ENCODE measurements at places on chromosomes 7 and 10.

- no peak for DNase-seq
Measured at GRCh38 chr10:95297402-95297801, 6.6 kb upstream of the PDLIM1 start.

- DNase-seq = no peak
Measured at GRCh38 chr7:76394957-76395356, 14.5 kb downstream of the SSC4D start.

- DNase-seq = no peak
Measured at GRCh38 chr7:110779339-110779738, 311.6 kb upstream of the LRRN3 start.

GRCh38 chr10:122464586-122464985 lies 3.2 kb downstream of the HTRA1 start:
- DNase-seq = no peak

DNA sequence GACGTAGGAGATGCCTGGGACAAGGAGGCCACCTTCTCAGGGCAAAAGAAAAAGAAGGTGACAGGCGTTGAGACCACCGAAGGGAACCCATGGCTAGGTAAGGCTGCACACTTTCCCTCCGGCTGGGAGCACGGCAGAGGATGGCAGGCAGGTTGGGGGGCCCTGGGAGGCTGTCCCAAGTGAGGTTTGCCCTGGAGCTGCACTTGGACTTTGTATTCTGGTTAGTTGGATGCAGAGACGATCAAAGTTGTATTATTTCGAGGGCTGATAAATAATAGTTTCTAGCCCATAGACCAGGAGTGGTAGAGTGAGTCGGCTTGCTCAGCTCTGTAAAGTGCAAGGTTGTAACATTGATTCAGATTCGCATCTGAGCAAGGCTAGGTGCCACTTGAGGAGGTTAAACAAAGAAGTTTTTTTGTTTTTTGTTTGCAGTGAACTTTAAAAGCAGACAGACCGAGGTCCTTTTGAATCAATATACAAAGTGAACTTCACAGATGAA lies 608 bp downstream of the ENTPD7 start:
- no peak for DNase-seq

DNA sequence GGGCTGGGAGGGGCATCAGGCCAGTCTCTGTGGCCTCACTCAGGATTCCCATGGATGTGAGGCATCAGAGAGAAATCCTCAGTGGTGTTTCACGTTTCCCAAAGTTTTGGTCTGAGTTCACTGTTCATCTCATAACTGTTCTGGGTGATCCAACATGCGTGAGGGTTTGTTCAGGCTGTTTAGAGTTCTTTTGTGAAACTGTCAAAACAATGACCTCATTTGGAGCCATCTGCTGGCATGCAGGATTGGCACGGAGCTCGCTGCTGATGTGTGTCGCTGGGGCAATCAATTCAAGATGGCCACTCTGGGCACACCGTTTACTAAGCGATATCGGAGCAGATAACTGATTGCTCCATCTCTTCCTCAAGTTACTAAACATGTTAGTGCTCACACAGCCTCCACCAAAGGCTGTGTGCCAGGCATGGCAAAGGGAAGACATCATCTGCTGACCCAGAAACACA lies 365.6 kb downstream of the WDR11 start:
- DNase-seq = no peak

DNA sequence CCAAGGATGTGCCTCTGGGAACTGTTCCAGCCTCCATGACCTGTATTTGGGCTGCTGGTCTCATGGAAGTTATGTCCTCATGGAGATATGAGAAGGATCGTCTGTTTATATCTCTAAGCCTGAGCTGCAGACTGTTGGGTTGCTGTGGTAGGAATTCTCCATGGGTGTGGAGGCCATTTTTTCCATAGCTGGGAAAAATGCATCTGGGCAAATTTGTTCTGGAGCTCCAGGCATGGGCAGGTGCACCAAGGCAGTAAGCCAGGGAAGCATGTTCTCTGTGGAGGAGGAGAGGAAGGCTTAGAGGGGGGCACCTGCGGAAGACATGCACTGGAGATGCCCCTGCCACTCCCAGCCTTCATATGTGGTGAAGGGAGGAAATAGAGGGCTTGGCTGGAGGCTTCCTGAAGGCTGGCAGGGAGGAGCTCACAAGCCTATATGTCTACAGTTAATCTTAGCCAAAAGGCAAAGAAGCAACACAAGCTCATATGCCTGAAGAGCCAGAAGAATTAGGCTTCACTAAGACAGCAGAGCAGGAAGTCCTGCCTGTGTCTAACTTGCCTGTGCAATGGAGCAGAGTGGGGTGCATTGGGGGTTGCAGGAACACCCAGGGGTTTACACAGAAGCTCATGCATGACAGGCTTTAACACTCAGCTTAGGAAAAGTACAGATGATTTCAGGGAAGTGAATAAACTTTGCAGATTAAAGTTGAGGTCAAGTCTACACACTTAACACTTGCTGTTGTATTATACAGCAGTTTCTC lies 35.1 kb upstream of the CXCL12 start:
- DNase-seq = no peak

GRCh38 chr7:99835189-99835588 lies 7.4 kb downstream of the CYP3A43 start:
- DNase-seq = no peak

GRCh38 chr10:121338206-121338980 lies 259.9 kb downstream of the FGFR2 start:
- DNase-seq = no peak

GRCh38 chr10:118978316-118978997 lies 51.1 kb upstream of the NANOS1 start:
- DNase-seq = no peak

GRCh38 chr7:54336800-54337199 lies 205.4 kb upstream of the VSTM2A start:
- no peak for DNase-seq

- DNase-seq = no peak
Measured at GRCh38 chr10:43308986-43309385, 42.1 kb upstream of the RASGEF1A start.

DNA sequence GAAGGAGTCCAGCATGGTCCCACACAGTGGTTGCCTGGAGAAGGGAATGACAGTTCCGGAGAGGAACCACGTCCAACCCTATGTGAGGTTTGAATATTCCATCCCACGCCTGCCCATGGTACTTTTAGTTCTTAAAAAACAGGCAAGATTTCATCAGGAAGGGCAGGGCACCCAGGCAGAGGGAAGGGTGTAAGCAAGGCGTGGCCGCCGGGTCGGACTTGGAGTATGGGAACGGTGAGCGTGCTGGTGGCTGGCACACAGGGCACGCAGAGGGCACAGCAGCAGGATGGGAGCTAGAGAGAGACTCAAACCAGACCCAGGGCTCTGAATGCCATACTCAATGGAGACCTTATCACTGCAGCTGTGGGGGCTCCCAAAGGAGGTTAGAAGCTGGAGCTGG lies 34.3 kb downstream of the FAM53B start:
- DNase-seq = no peak

DNA sequence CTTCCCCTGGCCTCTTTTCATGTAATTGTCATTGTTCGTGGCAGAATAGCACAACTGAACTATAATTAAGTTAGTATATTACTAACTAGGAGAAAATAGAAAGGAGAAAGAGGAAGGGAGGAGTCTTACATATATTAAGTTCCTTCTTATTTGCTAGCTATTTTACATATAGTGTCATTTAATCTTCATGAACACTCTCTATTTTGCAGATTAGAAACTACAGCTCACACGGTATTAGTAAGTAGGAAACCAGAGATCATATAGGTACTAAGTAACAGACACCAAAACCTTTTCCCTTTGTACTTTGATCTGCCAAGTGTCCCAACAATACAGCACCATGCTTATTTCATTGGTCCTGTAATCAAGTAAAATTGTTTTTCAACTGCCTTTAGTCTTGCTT lies 202.4 kb upstream of the HPS1 start:
- DNase-seq = no peak

- no peak for DNase-seq
Measured at GRCh38 chr10:7434378-7434777, 23.5 kb upstream of the SFMBT2 start.

- no peak for DNase-seq
Measured at GRCh38 chr7:13099154-13099795, 411.8 kb downstream of the ARL4A start.

GRCh38 chr7:80681272-80681885 lies 42.9 kb downstream of the CD36 start:
- DNase-seq = no peak

DNA sequence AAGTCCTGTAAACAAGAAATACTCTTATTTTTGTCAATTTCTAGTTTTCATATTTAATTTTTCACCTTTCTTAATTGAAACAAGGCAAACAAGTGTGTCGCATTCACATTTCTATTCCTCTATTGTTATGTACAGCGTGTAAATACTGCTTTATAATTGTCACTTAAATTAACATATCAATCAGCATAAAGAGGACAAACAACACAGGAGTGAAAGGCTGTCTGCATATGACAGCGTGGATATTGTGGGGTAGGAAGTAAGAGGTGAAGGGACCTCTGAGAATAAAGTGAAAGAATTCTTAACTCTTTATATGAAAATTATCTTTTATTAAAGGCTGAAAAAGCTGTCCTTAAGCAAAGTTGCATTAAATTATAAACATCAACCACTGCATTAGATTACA lies 797.9 kb upstream of the COBL start:
- DNase-seq = no peak

GRCh38 chr10:95716466-95716865 lies 22.7 kb upstream of the TCTN3 start:
- DNase-seq = no peak

DNA sequence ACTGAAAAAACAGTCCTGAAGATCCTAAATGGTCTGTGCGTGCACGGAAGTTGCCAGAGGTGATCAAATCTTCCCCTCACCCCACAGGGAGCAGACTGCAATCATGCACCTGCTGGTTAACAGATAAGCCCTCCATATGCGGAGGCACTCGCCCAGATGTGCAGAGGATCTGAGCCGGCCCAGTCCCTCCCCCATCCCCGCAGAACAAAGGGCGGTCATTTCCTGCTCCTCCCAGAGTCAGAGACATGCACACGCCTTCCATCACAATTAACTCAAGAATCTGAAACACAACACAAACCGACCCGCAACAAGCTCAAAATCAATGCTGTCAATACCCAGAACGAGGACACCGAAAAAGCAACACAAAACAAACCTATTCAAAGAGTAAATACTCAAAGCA lies 24.2 kb downstream of the CRTAC1 start:
- no peak for DNase-seq

DNA sequence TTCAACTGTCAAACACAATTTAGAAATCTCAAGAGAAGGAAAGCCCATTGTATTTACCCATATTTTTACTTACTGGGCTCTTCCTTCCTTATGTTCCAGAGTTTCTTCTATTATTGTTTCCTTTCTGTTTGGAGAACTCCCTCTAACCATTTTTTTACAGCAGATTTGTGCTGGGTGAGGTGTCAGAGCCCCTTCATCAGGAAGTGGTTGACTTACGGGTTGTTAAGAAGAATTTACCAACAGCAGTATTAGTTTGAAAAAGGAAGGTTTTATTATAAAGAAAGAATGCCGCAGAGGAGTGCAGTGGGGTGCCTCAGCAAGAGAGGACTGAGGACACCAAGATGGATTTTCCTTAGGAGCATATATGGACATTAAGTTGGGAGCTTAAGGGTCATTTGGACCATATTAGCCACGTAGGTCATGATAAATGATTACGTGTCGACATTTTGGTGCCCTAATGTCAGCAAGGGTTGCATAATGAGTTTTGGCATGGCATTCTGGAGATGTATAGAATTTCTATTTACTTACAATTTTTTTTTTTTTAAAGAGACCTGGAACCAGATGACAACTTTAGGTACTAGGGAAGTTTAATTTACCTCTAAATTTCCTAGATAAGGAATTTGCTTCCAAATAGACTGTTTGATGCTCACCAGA lies 6.3 kb upstream of the TBATA start:
- DNase-seq = no peak

- no peak for DNase-seq
Measured at GRCh38 chr10:70456164-70456563, 14.7 kb upstream of the NODAL start.

DNA sequence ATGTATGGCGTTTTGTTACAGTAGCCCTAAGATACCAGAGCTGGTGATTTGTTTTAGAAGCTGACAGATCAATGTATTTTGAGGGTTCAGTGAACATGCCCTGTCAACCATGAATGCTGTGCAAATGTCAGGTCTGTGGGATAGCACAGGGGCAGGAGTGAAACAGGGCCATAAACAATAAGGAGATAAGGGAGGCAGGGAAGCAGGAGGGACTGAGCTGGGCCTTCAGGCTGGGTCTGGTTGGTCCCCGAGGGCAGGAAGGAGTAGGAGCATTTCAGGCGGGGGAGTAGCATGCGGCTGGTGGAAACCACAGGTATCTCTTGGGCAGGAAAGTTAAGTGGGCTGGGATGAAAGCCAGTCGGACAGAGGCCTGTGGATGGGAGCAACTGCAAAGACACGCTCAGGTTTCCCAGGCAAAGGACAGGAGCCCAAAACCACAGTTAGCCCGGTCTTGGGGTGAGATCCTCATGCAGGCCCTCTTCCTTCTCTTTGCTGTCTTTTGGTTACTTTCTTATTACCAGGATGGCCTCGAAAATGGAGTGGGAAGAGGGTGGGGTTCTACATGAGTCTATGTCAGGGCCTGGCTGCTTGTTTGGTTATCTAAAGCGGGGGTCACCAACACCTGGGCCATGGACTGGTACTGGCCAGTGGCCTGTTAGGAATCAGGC lies 69.5 kb upstream of the SEPHS1 start:
- no peak for DNase-seq

DNA sequence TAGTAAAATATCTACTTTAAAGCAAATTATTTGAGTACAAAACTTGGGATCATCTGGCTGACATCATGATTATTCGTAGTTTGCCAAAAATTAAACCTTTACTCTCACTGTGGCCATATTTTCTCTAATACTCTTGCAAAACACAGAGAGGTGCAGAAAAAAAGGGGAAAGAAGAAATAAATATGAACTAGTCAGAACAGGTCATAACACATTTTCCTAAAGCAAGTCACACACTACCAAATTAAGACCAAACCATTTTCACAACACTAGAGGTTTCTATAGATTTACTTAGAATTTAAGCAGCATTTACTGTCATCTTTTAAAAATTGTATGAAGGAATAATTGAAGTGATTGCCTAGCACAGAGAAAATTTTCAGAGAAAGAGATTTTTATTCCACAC lies 726.1 kb downstream of the SORCS1 start:
- no peak for DNase-seq

DNA sequence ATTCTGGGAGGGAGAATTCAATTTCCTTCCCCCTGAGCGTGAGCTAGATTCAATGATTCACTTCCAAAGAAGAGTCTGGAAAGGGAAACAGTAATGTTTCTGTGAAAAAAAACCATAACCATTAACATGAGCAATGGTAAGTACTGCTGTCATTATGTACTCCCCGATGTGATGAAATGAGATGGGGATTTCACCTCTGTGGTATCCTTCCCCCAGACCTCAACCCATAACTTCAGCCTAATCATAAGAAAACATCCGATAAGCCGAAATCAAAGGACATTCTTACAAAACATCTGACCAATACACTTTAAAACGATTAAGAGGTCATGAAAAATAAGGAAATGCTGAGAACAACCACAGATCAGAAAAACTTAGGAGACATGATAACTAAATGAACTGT lies 27.2 kb downstream of the EZH2 start:
- no peak for DNase-seq

- DNase-seq = no peak
Measured at GRCh38 chr10:103736044-103736443, 119.3 kb downstream of the SH3PXD2A start.

GRCh38 chr10:83425306-83425705 lies 714.0 kb upstream of the GHITM start:
- DNase-seq = no peak

Data from esophagus squamous epithelium (tissue), 5 donors.